ENCODE measurements at places on chromosomes 7 and 10. TPM values are rescaled to one million over a fixed set of nuclear protein-coding genes. Genes with fewer than 3 reads are reported as not detected.

The TAS2R41 gene
- total RNA-seq: not detected

The FKBP6 gene
- total RNA-seq: not detected

The SRRM3 gene
- 4.8 TPM for total RNA-seq

The UNCX gene
- total RNA-seq: not detected

The SEPTIN14 gene
- total RNA-seq: not detected

The CYP2C8 gene
- total RNA-seq: 0.90 TPM

The WEE2 gene
- total RNA-seq: not detected

The JAZF1 gene
- total RNA-seq: 27.7 TPM

The HMX3 gene
- total RNA-seq: not detected

Measured in mesenteric fat pad (tissue), 1 donor.